Stimulated activated CD8-positive, alpha-beta memory T cell treated with anti-CD3 and anti-CD28 coated beads, Interleukin-4, amount 100 ng/mL, for 4 hours (primary cell): ENCODE measurements at places on chromosomes 5 and 9.

- no peak for DNase-seq
These were observed 304.4 kb downstream of the TLE1 start for GRCh38 chr9:81384911-81385310.

DNA sequence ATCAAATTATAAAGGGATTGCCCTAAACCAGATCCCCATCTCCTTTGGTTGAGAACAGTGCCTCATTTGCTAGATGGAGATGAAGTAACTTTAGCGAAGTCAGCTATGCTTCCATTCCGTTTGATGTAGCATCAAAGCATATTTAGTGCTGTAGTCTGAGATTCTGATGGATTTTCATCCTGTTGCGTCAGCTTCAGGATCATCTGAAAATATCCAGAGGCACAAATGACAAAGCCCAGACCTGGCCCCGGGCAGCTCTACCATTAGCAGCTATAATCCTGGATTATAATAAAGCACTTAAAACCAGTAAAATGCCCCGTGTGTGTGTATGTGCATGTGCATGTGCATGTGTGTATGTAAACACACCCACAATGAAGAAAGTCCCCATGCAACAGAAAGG, 44.7 kb downstream of the ERAP1 start:
- DNase-seq: no peak

- no peak for DNase-seq
These were observed 14.7 kb upstream of the LHX2 start for GRCh38 chr9:123996731-123997421.

GRCh38 chr9:112341730-112342129, 8.3 kb upstream of the PTBP3 start:
- DNase-seq: no peak

- DNase-seq: no peak
These were observed 2.8 kb downstream of the NIPSNAP3A start for GRCh38 chr9:104750185-104750767.

DNA sequence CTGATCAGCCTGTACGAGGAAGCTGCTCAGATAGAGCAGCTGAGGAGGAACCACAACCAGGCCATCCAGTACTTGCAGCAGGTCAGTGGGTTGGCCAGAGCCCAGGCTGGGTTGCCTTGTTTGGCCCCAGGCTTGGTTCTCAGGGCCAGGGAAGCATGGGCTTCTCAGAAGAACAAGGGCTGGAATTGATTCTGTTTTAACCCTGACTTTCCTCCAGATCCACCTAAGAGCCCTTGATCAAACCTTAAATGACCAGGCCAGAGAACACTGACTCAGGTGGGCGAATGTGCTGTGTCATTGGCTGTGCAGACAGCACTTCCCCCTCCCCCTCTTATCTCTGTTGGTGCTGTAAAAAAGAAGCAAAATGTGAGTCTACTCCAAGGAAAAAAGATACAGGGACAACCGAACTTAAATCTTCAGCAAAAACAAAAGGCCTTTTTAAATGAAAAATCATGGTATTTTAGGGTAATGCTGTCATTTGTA, 28.1 kb downstream of the TTC23L start:
- DNase-seq: no peak

DNA sequence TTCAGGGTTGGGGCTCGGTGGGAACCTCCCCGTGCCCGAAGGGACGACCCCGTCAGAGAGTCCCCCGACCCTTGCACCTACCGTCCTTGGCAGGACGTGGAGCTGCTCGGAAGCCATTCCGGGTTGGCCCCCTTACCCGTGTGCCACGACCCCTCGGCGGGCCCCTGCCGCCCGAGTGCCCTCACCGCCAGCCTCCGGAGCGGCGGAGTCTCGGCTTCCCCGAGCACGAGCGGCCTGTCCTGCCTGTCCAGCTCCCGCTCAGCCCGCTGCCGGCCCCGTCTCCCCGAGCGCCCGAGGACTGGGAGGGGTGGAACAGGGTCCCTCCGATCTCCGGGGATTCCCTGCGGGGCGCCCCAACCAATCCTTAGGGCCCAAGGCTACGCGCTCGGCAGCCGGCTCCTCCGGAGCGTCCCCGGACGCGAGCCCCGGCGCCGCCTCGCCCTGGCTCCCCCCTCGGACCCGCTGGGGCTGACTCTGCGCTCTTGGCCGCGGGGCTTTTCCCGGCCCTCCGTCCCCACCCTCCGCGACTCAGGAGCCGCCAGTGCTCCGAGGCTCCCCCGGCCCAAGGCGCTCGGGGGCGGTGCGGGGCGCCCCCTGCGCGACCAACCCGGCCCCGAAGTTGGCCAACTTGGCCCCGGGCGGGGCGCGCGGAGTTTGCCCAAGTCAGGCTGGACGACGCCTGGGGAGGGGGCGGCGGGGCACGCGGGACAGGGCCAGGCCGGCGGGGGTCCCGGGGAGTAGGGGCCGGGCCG, 654 bp downstream of the ADAMTS2 start:
- DNase-seq: no peak

GRCh38 chr5:161745392-161745791, 59.9 kb downstream of the GABRA6 start:
- no peak for DNase-seq

GRCh38 chr5:15844253-15844652, 335.3 kb downstream of the MARCHF11 start:
- no peak for DNase-seq

- DNase-seq: no peak
These were observed 664.8 kb upstream of the ZNF608 start for GRCh38 chr5:125411071-125411743.

- DNase-seq: no peak
These were observed 96.6 kb downstream of the FNBP1 start for GRCh38 chr9:129946246-129946995.

DNA sequence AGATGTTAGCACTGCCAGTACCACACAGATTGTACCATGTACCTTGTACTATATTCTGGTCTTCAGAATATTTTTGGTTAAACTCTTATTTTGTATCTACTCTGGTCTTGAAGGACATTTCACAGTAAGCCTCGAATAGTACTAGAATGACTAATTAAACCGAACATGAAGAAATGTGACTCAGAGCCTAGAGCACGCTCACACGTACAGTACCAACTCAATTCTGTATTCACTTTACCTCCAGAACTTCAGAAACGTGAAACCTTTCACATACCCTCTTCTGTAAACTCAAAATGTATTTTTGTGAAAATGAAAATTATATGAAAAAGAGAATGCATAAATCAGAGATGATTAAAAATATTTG, 112.8 kb downstream of the MVB12B start:
- DNase-seq: no peak

DNA sequence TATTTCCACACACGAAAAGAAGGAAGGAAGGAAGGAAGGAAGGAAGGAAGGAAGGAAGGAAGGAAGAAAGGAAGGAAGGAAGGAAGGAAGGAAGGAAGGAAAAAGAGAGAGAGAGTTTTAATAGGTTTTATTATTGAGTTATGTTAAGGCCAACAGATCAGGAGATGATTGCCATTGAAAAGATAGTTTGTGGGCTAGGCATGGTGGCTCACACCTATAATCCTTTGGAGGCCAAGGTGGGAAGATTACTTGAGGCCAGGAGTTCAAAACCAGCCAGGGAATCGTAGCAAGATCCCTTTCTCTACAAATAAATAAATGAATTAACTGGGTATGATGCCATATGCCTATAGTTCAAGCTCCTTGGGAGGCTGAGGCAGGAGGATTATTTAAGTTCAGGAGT, 877.2 kb downstream of the TLE4 start:
- no peak for DNase-seq

DNA sequence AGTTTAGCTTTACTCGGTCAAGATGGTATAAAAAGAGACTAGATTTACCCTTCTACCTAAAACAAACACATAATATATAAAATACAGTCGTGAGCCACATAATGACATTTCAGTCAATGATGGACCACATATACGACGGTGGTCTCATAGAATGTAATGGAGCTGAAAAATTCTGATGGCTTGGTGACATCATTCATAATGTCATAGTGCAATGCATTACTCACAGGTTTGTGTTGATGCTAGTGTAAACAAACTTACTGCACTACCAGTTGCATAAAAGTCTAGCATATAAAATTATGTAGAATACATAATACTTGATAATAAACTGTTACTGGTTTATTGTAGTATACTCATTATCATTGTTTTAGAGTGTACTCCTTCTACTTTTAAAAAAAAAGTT, 115.9 kb upstream of the GDNF start:
- DNase-seq: no peak

GRCh38 chr5:137470111-137470920, 28.8 kb downstream of the SPOCK1 start:
- DNase-seq: no peak

GRCh38 chr9:134571326-134571931, 70.2 kb upstream of the COL5A1 start:
- no peak for DNase-seq

- no peak for DNase-seq
These were observed 1144.8 kb upstream of the SEMA6A start for GRCh38 chr5:117719413-117719812.

GRCh38 chr9:571066-571465, 270.4 kb upstream of the DMRT1 start:
- no peak for DNase-seq

GRCh38 chr9:92406477-92406876, 2.1 kb upstream of the OGN start:
- peak; percentile 4 for DNase-seq

- DNase-seq: no peak
These were observed 53.1 kb downstream of the PDCD1LG2 start for GRCh38 chr9:5563417-5563815.

DNA sequence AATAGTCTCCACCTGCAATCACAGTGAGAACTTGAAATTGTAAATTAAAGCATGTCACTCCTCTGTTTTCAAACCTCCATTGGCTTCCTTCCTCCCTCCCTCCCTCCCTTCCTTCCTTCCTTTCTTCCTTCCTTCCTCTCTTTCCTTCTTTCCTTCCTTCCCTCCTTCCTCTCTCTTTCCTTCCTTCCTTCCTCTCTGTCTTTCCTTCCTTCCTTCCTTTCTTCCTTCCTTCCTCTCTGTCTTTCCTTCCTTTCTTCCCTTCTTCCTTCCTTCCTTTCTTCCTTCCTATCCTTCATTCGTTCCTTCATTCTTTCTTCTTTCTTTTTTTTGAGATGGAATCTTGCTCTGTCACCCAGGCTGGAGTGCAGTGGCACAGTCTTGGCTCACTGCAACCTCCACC, 595.0 kb upstream of the ZNF608 start:
- DNase-seq: no peak

GRCh38 chr9:117771136-117771535, 66.9 kb downstream of the TLR4 start:
- no peak for DNase-seq

DNA sequence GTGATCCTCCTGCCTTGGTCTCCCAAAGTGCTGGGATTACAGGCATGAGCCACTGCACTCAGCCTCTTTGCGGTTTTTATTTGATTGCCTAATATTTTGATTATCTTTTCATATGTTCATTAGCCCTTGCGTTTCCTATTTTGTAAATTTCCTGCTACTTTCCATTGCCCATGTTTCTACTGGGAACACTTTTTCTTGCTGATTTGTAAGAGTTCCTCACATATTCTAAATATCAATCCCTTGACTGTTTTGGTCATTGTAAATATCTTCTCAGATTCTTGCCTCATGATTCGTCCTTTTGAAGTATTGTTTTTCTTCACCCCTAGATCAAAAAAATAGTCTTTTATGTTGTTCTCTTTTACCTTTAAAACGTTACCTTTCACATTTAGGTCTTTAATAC, 37.9 kb upstream of the TTC1 start:
- DNase-seq: no peak

DNA sequence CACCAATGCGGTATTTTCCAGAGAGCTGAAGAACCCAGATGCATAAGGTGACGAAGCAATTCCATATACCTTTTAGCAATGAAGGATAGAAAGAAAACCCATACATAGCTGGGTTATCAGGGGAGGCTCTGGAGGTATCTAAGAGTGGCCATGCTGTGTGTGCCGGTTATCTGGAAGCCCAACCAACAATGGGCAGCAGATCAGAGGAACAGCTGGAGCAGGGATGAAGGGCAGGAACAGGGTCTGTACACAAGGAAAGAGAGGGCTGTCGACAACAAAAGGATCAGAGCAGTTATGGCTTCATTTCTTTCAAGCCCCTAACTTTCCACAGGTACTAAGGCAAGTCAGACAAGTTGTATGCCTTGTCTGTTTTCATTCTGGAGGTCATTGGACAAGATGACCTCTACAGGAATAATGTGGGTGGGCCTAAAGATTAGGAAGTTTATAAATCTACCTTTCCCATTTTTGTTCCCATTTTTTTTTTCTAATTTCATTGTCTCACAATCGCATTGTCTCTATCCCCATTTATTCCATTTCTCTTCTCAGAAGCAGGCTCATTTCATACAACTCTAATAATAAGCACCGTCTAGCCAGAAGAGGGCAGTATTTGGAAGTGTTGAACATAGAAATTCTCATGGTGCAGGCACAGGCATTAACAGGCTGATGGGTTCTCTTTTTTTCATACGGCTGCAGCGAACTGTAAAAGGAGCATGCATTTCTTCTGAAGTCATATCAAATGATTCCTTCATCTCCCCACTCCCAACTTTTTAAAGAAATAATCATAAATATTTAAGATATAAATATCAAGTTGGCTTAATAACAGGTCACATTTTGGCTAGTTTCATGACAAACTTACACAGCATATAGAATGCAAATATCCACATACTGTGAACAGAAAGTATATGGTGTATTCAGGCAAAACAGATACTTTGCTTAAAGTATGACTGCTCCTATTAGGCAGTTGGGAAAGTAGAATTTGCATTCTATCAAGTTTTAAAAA, 63.5 kb downstream of the ZNF474 start:
- no peak for DNase-seq

GRCh38 chr5:139651043-139651834, 3.1 kb downstream of the CXXC5 start:
- no peak for DNase-seq

DNA sequence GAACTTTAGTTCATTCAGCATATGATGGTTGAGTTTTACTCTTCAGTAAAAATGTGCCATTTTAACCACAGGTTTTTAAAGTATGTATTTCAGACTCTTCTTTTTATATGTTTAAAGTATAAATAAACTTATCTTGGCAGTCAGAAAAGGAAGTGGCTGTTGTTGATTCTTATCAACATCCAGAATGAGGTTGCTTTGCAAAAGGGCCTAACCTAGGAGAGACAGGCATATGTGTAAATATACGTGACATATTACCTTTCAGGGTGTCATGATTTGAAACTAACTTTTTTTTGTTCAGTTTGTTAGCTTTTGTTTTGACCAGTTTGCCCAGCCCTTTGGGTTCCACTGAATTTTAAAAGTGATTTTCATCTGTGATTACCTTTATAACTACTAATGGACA, 7.4 kb downstream of the SMARCA2 start:
- no peak for DNase-seq

- DNase-seq: no peak
These were observed 146.4 kb downstream of the FBXL7 start for GRCh38 chr5:15646371-15646770.

- DNase-seq: no peak
These were observed 84.4 kb downstream of the COL23A1 start for GRCh38 chr5:178505639-178506407.
